ENCODE measurements at places on chromosomes 1 and 21.

GRCh38 chr21:46191686-46192575 is 7.7 kb upstream of the SPATC1L start:
- no peak for DNase-seq

DNA sequence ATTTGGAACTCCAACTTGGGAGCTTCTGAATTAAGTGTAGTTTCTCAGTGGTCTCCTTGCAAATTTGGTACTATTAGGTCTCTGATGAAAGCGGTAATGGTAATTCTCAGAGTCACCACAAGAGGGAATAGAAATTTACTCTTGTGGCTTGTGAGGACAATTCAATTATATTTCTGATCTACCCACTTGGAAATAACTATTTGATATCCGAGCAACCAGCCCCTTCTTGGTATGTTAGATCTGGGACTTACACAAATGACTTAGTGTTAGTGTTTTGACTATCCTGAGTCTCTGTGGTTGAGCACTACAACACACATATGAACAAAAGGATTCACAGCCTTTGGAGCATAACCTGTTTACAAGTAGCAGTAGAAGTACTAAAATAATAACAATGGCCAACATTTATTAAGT is 68.1 kb downstream of the RPS6KA1 start:
- DNase-seq = no peak

- DNase-seq = no peak
Measured at GRCh38 chr1:231951374-231951773, 324.8 kb downstream of the DISC1 start.

GRCh38 chr21:36663033-36663855 is 35.7 kb upstream of the SIM2 start:
- no peak for DNase-seq

DNA sequence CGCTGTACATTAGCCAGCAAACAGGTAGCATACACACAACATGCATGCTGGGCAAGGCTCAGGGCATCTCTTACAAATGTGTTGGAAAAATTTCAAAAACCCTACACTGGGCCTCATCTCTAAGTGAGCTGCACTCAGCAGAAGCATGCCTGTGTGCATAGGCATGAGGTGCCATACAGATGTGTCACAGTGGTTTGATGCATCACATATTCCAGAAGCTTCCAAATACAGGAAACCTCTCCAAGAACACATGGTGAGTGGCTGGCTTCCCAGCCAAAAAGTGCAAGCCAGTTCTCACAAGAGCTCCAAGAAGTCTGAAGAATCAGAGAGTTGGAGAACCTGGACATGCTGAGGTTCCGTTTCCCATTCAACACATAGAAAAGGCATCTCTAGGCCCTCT is 58.3 kb downstream of the CD46 start:
- no peak for DNase-seq

GRCh38 chr1:17576519-17576853 is 37.0 kb downstream of the ARHGEF10L start:
- DNase-seq = no peak

DNA sequence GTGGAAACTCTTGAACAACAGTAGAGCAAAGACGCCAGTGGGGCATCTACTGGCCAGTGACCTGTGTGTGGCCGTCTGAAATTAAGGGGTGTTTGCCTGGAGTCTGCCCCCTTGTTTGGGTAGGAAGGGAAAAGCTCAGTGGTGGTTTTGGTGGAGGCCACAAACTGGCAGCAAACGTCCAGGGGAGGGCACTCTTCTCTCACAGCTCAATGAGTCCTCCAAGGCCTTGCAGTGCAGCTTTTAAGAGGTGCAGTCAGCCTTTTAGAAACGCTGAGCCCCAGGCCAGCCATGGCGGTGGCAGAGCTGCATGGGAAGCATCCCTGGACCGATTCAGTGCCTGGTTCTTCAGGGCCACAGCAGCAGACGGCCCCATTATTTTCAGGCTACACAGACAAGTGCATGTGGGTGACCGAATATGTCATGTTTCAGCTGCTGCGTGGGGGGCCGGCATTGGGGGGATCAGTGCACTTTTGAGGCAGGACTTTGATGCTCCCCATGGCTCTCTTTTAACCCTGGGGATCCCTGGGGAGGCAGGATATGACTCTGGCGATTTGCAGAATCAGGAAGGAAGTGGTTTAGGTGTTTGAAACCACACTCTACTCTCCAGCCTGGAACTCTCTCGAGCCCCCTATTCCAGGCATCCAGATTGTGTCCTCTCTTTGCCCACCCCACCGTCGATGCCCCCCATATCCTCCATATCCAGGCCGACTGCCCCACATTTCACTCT is 414.0 kb downstream of the PRDM2 start:
- no peak for DNase-seq

GRCh38 chr1:221720545-221720944 is 21.3 kb downstream of the DUSP10 start:
- DNase-seq = no peak

GRCh38 chr21:26169611-26170470 is 729 bp downstream of the APP start:
- DNase-seq = no peak

GRCh38 chr1:185934476-185935189 is 200.4 kb downstream of the HMCN1 start:
- no peak for DNase-seq

DNA sequence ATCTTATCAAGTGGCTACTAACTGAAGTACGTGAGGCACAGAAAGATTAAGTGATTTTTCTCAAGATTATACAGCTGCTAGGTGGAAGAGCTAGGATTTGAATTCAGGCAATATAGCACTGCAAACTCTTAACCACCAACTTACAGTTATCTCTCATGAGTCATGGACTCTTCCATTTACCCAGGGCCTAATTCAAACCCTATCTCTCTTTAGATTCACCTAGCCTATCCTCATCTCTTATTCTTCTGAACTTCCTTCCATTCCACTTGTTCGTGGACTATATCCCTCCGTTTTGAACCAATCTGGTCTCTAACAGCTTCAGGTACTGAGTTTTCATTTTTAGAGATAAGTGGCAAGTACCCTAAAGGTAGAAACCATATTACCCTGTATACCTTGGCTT is 92.8 kb upstream of the DMRTA2 start:
- no peak for DNase-seq

DNA sequence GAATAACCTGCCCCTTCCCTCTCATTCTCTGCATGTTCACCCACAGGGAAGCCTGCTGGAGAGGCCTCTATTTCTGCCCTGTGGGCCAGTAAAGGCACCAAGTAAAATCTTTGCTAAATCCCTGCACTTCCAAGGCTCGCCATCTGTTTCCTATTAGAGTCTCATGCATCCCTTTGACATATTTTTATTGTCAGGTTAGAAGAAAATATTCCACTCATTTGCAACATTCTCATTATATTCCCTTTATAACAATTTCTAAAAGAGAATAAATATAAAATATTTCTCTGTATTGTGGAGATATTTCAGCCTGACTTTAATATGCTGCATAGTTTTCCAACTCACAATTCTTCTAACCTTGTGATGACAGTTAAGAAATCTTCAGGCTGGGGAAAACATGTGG is 340.4 kb upstream of the VAMP3 start:
- no peak for DNase-seq

DNA sequence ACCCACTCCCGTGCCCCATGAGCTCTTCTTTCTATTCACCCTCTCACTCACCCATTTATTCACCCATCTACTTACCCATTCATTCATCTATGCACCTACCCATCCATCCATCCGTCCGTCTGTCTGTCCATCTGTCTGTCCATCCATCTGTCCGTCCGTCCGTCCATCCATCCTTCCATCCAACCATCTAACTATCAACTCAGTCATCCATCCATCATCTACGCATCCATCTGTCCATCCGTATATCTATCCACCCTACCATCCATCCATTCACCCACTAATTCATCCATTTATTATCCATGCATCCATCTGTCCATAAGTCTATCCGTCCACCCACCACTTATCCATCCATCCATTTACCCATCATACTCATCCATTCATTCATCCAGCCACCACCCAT is 10.8 kb upstream of the CSF3R start:
- no peak for DNase-seq

DNA sequence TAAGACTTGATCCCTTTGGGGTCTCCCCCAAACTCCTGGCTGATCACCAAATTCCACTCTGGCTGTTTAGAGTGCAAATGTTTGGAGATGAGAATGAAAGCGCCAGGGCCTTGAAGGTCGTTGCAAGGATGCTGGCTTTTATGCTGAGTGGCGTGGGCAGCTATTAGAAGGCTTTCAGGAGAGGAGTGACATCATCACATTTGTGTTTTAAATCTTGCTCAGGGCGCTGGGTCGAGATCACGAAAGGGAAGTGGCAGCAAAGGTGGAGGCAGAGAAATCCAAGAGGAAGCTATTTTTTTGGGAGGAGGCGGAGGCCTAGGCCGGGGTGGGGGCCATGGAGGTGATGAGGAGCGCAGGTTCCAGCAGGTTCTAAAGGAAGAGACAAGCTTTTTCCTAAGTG is 49.3 kb downstream of the PDE9A start:
- DNase-seq = no peak

GRCh38 chr1:71030026-71030425 is 17.6 kb downstream of the PTGER3 start:
- no peak for DNase-seq

DNA sequence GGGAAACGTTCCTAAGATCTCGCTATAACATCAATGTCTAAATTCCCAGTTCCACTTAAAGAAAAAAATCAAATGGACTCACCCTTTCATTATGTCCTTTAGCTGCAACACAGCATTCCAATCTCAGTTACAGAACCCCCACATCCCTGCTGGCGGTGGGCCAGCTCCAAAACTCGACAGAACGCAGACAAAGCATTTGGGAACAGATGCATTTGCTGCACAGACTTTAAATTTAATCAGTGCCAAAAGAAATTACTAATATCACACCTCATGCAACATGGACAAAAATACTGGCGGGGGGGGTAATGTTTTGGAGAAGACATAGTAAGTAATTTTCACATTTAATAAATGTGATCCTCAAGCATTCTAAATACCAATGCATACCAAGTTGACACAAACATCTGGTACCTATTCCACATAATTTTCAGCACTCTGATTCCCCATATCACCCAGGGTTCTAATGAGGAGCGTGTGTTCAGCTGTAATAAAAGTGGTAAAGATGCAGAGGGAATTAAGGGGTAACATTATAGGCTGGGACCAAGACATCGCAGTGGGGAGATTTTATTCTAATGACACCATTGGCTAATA is 79.7 kb downstream of the TGFBR3 start:
- no peak for DNase-seq

- no peak for DNase-seq
Measured at GRCh38 chr1:6385488-6386191, 7.9 kb downstream of the ACOT7 start.

DNA sequence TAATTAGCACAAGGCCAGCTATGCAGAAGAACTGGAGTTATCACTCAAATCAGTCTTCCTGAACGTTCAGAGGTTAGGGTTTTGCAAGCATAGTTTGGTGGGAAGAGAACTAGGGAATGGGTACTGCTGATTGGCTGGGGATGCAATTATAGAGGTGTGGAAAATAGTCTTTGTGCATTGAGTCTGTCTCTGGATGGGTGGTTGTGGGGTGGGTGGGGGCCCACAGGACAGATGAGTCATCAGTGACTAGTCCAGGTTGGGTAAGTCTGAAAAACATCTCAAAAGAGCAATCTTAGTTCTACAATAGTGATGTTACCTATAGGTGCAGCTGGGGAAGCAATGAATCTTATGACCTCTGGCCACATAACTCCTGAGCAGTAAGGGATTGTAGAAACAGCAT is 89.7 kb upstream of the HMCN1 start:
- no peak for DNase-seq

DNA sequence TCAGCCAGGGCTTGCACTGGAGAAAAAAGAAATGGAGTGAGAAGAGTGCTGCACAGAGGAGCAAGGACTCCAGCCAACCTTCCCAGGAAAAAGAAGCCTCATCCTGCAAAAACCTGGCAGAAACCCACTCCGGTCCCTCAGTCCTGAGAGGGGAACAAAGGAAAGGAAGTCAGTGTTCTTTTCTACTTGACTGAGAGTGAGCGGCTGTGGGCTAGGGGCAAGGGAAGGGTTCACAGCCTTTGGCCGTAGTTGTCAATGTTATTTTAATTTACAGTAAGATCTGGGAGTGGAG is 8.9 kb upstream of the GOLT1A start:
- DNase-seq = no peak

GRCh38 chr1:172977296-172978017 is 73.3 kb downstream of the TNFSF18 start:
- DNase-seq = peak; percentile 68

- DNase-seq = no peak
Measured at GRCh38 chr1:91189096-91189495, 167.3 kb upstream of the ZNF644 start.

GRCh38 chr1:95043141-95043980 is 29.4 kb downstream of the ALG14 start:
- peak; percentile 81 for DNase-seq

- no peak for DNase-seq
Measured at GRCh38 chr1:238589843-238590435, 699.2 kb upstream of the ZP4 start.

DNA sequence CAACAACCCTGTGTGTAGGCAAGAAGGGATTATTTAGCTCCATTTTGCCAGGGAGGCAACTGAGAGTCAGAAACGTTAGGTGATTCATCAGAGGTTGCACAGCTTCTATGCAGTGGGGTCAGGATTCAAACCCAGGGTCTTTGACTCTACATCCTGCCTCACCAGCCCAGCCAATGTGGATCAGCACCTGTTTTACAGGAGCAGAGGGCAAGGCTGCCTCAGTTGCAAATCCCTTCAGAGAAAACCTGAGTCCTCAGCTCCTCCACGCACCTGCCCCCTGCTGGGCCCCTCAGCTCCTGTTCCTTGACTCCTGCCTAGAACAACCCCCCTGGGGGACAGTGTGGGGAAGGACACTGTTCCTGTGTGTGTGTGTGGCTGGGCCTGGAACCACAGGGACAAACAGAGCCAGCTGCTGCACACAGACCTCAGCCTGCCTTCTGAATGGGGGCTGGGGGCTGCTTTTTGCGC is 61.6 kb downstream of the LRRN2 start:
- peak; percentile 6 for DNase-seq

DNA sequence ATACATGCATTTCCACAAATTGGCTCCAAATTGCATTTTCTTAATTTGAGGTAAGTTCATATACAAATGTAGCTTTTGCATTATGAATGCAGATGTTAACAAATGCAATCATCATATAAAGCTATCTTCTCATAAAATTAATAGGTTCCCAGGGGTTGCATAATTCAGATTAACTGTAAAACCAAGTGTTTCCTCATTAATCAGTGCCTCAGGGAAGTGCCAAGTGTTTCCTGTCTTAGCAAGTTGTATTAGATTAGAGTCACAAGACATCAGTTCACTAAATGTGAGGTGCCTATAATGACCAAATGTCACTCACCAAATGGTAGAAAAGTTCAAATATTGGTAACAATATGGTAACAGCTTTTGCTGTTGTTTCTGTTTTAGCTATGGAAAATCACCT is 140.8 kb downstream of the PTGER3 start:
- peak; percentile 39 for DNase-seq

Measured in MV-4-11 (cell line).